NCI-H1048 (cell line): ENCODE measurements at places on chromosomes 5 and 9.

GRCh38 chr9:88716596-88717290 lies 181.8 kb downstream of the NXNL2 start:
- no peak for DNase-seq

DNA sequence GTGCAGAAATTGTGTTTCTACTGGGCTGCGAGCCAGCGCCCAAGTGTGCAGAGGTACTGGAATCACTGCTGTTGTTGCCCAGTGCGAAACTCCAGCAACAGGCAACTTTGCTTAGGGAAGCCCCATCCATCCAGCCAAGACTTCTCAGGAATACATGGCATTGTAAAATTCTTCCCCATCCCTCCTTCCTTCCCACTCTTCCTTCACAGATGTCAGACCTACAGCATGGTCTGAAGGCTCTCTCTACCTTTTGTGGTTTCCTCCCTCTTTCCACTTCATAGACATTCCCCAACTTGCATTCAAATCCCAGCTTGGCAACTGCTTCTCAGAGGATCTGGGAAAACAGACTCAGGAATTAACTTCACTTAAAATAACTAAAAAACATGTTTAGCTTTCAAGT lies 30.4 kb downstream of the ARL15 start:
- no peak for DNase-seq

GRCh38 chr5:148376198-148376597 lies 7.6 kb upstream of the FBXO38 start:
- DNase-seq, result no peak

DNA sequence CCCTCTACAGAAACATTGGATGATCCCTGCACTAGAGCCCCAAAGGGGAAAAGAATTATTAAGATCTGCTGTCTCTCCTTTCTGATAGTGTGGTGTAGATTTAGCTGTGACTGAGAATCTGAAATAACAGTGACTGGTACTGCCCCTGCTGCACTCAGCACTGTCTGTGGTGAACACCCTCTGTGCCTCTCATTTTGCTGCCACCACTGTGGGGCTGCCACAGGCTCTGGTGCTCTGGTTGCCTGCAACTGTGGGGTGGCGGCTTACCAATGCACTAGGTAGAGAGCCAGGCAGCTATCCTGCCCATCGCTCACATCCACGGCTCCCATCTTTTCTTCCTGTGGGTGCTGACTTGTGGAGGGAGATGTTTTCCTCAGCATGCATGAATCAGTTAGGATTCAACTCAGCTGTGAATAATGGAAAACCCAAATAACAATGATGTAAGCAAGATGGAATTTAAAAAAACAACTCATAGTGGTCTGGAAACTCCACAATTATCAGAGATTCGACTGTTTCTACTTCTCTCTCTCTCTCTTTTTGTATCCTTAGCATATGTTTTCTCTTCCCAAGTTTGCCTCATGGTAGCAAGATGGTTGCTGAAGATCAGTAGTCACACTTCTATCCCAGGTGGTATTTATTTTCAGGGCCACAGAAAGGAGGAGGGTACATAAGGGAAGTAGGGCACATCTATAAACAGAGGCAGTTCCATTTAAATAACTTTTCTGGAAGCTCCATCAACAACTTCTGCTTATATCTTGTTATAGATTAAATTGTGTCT lies 99.8 kb upstream of the DAP start:
- DNase-seq, result no peak

GRCh38 chr9:114364134-114365041 lies 23.4 kb downstream of the AKNA start:
- no peak for DNase-seq

DNA sequence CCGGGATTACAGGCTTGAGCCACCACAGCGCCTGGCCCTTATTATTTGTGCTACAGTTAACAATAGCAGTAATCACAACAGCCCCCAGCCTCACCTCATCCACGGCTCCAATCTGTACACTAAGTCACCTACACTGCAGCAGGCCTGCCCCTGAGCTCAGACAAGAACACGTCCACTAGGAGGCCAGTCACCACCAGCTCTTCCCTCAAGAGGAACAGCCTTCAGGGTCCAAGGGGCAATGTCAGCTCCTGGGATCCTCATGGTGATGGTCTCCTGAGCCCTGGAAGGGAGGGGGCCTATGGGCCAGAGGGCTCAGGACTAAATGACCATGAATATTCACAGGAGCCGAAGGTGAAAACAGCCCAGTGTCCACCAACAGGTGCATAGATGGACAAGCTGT lies 67.7 kb downstream of the VAV2 start:
- DNase-seq, result no peak

DNA sequence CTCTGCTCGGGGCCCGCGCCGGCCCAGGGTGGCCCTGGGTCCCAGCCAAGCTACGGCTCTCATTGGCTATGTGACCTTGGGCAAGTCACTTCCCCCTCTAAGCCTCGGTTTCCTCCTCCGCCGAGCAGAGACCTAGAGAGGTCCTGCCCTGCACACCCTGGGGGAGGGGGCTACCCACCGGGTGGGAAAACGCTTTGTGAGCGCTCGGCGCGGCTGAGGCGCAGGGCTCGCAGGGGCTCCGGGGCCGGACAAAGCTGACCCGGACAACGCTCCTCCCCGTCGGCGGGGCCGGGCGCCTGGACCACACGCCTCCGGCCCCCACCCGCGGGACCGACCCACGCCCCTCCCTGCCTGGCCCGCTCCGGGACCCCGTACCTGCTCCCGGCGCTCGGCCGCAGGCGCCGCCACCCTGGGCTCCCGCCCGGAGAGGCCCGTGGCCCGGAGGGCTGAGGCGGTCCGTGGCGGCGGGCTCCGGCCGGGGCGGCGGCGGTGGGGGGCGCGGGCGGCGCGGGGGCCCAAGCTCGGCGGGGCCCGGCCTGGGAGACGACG lies 85.7 kb upstream of the MELK start:
- no peak for DNase-seq

GRCh38 chr5:104053353-104053649 lies 490.7 kb upstream of the NUDT12 start:
- no peak for DNase-seq

GRCh38 chr5:120240706-120241105 lies 223.4 kb upstream of the PRR16 start:
- no peak for DNase-seq

- DNase-seq, result no peak
Measured at GRCh38 chr5:32298059-32298415, 14.7 kb downstream of the MTMR12 start.

- DNase-seq, result no peak
Measured at GRCh38 chr5:152066784-152067183, 142.1 kb upstream of the GLRA1 start.
